ENCODE measurements at places on chromosomes 7 and 10.

GRCh38 chr7:115352375-115352774, 430.5 kb downstream of the MDFIC start:
- DNase-seq: peak; percentile 72

- DNase-seq: no peak
These were observed 180.3 kb downstream of the NPSR1 start for GRCh38 chr7:34838329-34838728.

- DNase-seq: peak; percentile 89
These were observed 13.0 kb upstream of the CHST15 start for GRCh38 chr10:124106241-124106879.

DNA sequence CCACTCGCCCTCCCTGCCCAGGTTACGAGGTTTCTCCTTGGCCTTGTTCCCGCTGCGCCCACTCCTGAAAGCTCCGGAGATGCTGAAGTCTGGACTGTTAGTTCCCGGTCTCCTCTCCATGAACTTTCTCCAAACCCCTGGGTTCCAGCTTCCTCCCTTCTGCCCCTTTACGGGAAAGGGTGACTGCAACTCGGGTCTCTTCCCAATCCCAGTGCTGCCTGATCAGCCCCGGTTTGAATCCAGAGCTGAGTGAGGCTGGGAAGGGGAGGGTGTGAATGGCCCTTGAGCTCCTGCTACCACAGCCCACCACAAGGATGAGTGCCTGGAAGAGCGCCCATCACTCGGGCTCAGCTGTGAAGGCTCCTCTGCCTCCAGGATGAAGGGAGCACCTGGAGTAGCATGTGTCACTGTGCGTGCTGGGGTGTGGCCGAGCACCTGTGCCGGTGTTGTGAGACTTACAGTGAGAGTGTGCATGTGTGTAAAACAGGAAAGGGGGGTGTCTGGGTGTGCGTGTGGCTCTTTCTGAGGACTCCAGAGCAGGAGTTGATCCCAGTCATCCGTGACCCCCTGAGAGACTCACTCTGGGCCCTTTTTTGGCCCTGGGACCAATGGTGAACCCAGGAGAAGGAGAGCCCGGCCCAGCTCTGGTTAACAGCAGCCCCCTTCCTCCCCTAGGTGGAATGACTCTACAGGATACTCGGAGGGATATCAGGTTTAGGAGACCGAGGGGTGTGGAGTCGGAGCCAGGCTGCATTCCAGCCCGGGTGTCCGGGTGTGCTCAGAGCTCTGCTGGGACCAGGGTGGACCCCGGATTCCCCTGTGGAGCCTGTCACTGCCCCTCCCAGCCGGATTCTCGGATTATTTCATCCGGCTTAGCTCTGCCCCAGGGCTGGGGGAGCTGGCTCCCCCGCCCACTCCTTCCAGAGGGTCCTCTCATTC, 1.1 kb upstream of the ZNF467 start:
- no peak for DNase-seq

- DNase-seq: peak; percentile 33
These were observed 28.1 kb upstream of the PLXDC2 start for GRCh38 chr10:19788075-19788686.

DNA sequence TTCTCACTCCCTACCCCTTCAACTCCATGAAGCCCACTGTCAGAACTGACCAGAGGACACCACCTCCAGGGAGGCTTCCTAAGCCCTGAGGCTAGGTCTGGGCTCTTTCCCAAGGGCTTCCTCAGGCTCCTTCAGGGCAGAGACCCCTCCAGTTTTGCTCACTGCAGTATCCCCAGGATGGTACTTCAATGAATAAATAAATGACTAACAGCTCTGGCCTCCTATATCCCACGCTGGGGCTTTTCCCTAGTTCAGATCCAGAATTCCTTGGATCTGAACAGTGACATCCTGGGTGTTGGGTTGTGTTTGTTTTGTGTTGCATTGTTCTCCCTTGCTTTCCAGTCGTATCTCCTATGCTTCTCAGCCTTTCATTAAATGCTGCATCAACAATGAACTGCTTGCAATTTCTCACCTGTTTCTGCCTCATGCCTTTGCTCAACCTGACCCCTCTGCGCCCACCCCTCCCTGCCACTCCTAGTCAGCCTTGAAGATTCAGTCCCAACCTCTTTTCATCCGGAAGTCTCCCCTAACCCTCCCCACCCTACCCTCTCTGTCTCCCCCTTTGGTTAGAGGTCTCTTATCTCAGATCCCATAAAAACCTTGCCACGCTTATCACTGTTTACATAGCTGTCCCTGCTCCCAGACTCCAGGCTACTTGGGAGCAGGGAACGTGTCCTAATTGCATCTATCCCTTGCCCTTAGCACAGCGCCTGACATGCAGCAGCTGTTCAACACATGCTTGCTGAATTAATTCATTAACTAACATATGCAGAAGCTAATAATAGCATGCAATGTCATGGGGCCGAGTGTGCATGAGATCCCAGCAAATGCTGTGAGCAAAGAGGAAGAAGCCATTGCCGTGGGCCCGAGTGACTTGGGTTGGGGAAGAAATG, 41.7 kb downstream of the PPP1R3C start:
- DNase-seq: peak; percentile 67

- no peak for DNase-seq
These were observed 12.5 kb downstream of the TMEM72 start for GRCh38 chr10:44923611-44924010.

GRCh38 chr10:52950578-52950977, 178.0 kb upstream of the MBL2 start:
- no peak for DNase-seq

GRCh38 chr10:2619916-2620315, 447.4 kb upstream of the PFKP start:
- no peak for DNase-seq

GRCh38 chr7:138565451-138566114, 105.5 kb downstream of the TRIM24 start:
- peak; percentile 13 for DNase-seq

GRCh38 chr10:61825628-61826027, 75.9 kb upstream of the ARID5B start:
- no peak for DNase-seq

DNA sequence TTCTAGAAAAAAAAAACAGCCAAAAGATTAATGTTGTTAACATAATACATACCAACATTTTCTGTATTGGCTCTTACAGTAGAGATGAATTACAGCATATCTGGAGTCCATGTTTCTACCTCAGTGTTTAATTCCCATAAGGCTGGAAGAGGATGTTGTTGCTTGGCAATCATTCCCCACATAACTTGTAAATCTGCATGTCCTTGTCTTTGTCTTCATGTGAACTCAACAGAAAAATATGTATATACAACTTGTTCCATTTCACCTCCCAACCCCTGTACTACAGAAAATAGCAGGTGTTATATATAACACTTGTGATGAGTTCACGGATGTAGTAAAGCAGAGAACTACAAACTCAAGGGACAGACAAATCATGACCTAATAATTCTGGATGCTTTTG, 160.9 kb upstream of the SEMA3C start:
- DNase-seq: no peak

DNA sequence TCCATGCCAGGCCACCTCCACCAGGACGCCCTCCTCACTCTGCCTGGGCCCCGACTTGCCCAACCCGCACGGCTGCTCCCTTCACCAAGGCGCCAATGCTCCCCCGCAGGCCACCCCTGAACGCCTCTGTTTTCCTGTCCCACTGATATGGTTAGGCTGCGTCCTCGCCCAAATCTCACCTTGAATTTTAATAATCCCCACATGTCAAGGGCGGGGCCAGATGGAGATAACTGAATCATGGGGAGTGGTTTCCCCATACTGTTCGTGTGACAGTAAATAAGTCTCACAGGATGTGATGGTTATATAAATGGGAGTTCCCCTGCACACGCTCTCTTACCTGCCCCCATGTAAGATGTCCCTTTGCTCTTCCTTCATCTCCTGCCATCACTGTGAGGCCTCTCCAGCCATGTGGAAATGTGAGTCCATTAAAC, 29.8 kb downstream of the RSU1 start:
- no peak for DNase-seq

- DNase-seq: no peak
These were observed 833.5 kb downstream of the XPNPEP1 start for GRCh38 chr10:109089779-109090178.

DNA sequence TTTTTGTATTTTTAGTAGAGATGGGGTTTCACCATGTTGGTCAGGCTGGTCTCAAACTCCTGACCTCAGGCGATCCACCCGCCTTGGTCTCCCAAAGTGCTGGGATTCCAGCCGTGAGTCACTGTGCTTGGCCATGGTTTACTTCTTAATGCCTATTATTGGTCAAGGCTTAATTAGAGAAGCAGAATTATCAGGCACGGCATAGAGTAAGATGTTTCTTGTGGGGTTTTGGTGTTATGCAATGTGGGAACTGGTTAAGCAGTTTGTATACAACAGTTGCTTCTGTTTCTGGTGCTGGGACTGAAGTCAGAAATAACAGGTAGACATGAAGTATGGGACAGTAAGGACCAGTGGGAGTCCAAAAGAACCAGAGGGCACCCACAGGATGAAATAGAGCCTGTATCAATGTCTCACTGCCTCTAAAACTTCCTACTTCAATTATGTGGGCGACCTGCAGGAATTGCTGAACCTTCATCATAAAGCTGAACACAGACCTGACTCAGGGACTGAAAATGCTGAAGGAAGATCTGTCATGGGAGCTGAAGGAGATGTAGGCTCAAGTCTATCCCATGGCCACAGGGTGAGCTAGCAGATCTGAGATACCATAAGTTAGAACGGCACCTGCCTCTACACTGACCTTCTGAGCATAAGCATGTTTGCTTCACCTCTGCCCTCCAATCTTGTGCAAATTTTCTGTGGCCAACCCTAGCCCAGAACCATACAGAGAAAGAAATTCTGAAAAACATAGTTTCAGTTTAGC, 38.3 kb upstream of the VCL start:
- DNase-seq: peak; percentile 29

GRCh38 chr7:20299647-20300312, 30.9 kb upstream of the ITGB8 start:
- no peak for DNase-seq

DNA sequence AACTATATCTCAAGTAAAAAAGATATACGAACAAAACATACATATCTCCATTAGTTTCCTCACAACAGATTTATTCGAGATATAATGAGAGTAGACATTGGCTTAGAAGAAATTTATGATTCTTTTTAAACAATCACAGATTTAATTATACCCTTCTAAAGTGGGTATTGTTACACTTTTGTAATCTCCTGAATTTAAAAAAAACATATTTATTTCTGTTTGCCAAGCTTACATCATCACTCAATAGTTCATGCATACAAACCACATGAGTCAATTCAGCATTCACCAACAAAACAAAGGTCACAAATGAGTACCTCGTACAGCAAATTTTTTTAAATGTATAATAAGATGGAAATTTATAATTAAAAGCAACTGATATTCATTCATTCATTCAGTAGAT, 17.6 kb downstream of the LRRN3 start:
- no peak for DNase-seq

- DNase-seq: no peak
These were observed 50.6 kb downstream of the GRK5 start for GRCh38 chr10:119257899-119258419.

DNA sequence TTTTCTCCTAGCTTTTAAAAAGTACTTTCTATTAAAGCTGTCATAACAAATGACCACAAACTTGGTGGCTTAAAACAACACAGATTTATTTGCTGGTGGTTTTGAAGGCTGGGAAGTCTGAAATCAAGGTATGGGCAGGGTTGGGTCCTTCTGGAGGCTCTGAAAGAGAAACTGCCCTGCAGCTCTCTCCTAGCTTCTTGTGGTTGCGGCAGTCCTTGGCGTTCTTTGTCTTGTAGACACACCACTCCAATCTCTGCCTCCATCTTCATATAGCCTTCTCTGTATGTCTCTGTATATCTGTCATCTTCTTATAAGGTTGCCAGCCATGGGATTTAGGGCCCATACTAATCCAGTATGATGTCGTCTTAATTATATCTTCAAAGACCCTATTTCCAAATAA, 79.4 kb upstream of the PRR15 start:
- DNase-seq: no peak

All from HT1080 (cell line).